ENCODE measurements at places on chromosomes 7 and 10.

DNA sequence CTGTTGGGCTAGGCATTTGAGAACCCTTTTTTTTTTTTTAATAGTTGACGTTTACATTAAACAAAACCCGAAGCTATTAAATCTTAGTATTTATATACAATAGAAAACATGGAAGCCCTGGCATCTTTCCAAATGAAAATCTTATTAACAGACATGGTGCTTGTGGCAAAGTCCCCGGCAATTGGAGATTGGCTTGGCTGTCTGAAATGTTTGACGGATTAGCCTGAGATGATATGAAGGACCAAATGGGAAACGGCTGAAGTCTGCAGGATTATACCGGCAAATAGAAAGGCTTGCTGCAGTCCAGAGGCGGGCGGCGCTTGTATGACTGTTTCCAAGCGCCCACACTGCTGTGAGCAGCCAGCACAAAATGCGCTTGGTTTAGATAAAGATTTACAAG is 105.6 kb downstream of the BUB3 start:
- DNase-seq, result no peak

DNA sequence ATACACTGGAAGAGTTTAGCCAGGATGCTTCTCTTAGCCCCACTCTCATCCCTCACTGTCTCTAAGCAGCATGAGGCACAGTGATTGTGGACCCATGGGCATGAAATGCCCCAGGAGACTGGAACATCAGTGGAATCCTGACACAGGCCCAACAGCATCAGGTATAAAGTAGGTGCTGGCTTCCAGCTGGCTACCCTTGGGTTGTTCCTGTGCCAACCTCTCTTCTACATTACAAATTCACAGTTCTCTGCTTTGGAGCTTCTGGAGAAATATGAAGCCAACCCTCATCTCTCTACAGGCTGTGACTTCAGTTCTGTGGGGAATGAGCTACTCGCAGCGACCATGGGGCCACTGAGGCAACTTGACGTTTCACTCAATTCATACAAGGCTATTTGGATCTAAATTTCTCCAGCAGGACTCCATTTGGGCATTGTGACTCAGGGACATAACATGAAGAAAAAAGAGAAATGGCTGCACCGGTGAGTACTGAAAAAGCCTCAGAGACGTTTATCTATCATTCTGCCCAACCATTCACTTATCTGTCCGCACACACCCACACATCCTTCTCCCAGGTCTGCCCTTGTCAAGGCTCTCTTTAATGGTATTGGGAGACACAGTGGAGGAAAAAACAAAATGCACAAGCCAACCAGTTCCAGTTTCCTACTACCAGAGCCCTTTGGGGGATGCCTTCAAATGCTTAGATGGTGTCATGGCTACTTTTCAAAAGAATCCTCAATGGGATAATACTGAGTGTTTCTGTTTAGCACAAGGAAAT is 35.4 kb upstream of the TM9SF3 start:
- DNase-seq, result no peak

GRCh38 chr10:47179291-47179647 is 120.7 kb upstream of the GDF10 start:
- no peak for DNase-seq

DNA sequence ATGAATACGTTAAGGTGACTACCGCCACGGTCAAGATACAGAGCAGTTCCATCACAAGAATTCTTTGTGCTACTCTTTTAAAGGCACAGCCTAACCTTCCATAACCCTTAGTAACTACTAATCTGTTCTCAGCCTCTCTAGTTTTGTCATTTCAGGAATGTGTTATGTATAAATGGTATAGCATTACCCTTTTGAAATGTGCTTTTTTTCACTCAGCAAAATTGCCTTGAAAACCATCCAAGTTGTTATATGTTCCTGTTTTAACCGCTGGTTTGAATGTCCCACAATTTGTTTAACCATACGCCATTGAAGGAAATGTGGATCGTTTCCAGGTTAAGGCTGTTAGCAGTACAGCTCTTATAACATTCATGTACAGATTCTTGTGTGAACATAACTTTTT is 32.0 kb downstream of the WAC start:
- no peak for DNase-seq

GRCh38 chr7:137731436-137731835 is 115.3 kb downstream of the DGKI start:
- no peak for DNase-seq

- no peak for DNase-seq
Measured at GRCh38 chr10:17883621-17884020, 68.1 kb upstream of the SLC39A12 start.

DNA sequence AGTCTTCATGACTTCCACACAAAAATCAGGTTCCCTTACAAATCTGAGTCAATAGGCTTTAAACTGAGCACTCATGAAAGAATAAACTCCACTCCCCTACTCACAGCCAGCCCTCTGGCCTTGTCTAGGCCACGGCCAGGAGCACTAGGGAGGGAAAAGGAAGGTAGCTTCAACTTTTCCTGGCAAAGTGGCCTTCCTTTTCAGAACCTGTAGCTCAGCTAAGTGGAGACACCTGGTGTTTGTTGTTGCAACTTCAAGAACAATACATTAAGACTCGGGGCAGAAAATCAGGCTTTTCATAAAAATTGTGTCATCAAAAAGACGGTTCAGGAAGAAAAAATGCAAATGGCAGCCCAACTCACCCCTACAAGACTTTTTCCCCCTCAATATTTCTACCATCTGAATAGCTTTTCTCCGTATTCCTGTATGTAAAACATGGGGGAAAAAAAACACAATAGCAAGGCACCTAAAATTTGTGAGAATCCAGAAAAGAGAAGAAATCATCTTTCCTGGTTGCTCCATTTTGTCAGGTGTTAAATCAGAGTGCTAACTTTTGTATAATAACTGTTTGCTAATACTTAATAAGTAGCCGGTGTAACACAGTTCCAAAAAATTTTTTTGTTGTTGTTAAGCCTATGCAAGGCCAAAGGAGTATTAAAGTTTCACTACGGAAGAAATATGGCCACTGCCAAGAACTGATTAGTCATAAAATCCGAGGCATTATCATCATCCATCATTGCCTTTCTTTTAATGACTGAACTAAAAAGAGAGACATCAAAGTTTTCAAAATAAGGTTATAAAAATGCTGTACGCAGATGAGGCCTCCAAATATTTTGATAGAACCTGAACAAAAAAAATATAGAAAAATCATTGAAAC is 66.2 kb upstream of the ARID5B start:
- no peak for DNase-seq

- DNase-seq, result no peak
Measured at GRCh38 chr7:90173127-90173844, 19.0 kb downstream of the STEAP1 start.

DNA sequence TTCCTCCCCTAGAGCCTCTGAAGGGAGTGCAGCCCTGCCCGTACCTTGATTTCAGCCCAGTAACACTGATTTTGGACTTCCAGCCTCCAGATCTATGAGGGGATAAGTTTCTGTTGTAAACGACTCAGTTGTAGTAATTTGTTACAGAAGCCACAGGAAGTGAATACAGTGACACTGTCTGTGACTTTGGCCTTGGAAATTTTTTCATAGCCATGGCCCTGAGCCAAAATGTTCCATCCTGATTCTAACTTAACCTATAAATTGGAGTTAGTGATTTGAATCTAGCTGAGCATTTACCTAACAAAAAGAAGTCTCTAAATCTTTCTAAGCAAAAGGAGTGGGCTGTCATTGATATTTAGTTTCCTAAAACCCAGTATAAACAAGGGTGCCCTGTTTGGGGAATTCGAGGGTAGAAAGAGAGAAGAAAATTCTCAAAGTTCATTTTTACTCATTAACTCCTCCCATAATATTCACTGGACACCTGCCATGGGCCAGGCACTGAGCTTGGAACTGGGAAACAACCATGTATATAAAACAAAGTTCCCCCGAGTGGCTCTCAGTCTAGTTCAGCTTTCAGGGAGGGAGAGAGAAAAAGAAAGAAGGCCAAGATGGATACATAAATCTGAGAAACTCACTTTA is 162.3 kb downstream of the SKIDA1 start:
- no peak for DNase-seq

DNA sequence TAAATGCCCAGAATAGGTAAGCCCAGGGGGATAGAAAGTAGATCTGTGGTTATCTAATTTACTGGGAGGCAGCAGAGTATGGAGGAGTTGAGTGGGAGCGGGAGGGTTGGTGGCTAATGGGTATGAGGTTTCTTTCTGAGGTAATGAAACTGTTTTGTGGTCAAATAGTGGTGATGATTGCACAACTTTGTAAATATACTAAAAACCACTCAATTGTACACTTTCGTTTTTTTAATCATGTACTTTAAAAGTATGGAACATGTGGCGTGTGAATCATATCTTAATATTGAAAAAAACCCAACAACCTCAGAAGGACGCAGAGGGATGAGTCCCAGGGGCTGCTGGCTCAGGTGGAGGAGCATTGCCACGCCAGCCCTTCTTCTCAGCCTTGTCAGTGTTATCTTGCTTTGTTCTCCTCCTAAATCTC is 118.1 kb downstream of the WDR11 start:
- DNase-seq, result no peak

GRCh38 chr7:131602994-131603372 is 46.6 kb upstream of the PODXL start:
- peak; percentile 70 for DNase-seq

- DNase-seq, result no peak
Measured at GRCh38 chr10:3169673-3170072, 2.9 kb downstream of the PITRM1 start.

DNA sequence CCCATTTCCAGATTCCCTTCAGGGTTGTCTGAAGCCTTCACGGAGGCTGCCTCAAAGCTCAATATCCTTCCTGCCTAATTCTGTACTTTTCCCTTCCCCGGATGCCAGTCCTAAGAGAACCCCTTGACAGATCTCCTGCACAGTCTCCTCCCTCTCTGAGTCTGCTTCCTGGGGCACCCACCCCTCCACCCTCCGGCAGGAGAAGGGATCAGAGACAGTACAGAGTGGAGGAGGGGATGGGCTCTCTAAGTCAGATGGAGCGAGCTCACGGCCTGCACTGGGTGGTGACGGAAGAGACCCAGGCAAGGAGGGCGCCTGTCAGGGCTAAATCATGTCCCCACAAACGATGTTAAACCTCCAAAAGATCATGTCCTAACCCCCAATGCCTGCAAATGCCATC is 48.0 kb upstream of the CARD11 start:
- DNase-seq, result no peak

GRCh38 chr7:44762300-44762699 is 13.7 kb downstream of the ZMIZ2 start:
- DNase-seq, result no peak

DNA sequence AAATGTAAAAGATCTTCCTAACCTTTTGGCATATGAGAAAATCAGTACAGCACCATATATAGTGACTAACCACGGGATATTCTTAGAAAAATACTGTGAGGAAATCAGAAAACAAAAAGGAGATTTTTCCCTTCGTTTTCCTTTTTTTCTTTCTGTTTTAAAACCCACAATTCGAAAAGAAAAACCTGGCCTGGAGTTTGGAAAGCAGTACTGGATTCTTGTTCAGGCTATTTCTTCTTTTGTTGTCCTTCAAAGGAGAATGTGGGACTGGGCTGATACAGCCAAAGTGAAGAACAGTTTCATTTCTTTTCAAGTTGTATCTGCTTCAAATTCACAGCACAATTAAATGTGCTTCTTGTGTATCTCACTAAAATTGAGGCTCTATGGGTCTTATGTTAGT is 156.8 kb upstream of the PHYHIPL start:
- no peak for DNase-seq

- no peak for DNase-seq
Measured at GRCh38 chr7:33751443-33751842, 153.9 kb upstream of the BMPER start.

- no peak for DNase-seq
Measured at GRCh38 chr7:87899255-87899654, 23.0 kb downstream of the DBF4 start.

DNA sequence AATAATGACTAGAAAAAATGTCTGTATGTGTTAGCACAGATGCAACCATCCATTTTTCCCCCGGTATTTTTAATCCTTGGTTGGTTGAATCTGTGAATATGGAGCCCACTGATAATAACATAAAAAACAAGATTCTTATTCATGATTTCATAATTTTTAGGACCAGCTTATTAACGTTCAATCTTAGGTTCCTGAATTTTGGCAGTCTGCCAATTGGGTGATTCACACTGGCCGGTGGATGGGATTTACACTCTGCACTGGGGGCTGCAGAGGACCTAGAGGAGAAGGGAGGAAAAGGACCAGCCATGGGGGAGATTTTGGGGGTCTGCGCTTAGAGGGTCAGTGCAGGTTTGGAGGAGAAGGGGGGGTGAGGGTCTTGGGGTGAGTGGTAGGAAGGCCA is 327.9 kb downstream of the ACTR3B start:
- DNase-seq, result no peak

GRCh38 chr7:142804728-142805207 is 34.0 kb downstream of the PRSS2 start:
- DNase-seq, result no peak

GRCh38 chr7:119515962-119516361 is 757.0 kb upstream of the KCND2 start:
- DNase-seq, result no peak

DNA sequence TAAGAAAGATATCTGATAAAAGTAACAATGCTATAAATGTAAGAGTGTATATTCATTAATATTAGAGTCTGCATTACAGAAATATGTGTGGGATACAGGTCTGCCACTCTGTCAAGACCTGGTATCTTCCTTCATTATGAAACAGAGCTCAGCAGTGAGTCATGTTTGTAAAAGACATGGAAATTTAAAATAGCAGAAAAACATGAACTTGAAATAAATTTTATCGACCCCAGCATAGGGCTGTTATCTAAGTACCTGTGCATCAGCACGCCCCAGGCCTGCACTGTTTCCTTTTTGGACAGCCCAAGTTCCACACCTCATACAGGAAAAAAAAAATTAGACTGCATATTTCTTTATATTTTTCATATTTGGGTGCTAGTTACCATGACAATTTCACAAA is 58.0 kb upstream of the ZPBP start:
- no peak for DNase-seq

DNA sequence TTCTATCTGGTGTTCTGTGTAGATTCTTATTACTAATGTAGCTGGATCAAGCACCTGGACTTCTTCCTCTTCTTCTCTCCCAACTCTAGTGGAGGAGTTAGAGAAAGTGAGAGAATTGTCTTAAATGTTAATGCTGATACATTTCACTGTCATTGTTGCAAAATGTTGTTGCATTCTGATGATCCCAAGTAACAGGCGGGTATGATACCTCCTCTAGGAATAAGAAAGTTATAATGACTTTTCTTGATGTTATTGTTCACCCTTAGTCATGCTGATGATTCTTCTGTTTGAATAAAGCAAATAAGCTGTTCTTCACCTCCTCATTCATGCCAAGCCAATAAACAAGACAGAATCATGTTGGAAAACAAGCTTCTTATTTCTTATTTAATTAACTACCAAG is 9.1 kb downstream of the CHRM2 start:
- DNase-seq, result no peak

GRCh38 chr7:127437241-127437640 is 44.7 kb upstream of the ZNF800 start:
- no peak for DNase-seq

Measured in NCI-H2171 (cell line).